ENCODE measurements at places on chromosomes 3 and 15.

DNA sequence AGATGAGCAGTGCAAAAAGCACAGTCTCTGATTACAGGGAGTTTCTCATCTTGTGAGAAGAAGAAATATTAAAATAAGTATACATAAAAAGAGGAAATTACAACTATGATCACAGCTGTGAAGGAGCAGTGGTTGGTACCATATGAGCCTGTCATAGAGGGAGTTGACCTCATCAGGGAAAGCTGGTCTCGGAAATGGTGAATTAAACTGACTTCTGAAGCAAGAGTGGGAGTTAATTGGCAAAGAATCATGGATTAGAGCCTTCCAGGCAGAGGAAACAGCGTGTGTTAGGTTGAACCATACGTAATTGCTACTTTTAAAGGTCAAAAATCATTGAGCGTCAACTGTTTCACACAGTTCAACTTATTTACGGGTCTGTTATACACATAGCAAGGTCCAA lies 539.1 kb downstream of the EDEM1 start:
- no peak for DNase-seq

- DNase-seq = no peak
These were observed 47.3 kb downstream of the PLSCR2 start for GRCh38 chr3:146421819-146422759.

DNA sequence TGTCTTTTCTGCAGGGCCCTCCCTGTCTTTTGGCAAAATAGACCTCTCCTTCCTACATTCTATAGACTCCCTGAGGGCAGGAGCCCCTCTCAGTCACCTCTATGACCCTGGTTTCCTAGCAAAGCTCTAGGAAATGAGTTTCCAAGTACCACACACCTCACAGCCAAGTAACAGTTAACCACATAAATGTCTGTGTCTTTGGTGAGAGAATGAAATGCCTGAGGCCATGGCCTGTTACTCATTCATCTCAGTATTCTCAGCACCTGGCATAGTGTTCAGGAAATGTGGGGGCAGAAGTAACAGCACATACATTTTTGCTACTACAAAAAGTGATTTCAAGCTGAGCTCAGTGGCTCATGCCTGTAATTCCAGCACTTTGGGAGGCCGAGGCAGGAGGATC lies 21.0 kb downstream of the RFT1 start:
- DNase-seq = no peak

DNA sequence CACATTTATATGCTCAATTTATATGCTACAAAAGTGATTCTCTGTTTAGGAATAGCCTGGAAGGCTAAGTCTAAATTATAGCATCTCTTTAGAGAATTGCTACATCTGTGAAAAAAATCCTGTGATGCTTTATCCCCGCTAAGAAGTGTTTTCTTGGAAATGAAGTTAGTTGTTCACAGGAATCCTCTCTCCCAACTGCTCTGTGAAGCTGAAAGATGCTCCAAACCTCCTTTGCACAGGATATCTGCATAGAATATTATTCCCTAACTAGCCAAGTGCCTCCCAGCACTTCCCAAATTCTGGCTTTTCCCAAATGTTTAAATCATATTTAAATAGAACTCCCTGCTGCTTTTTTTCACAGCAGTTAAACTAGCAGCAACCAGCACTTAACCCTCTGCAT lies 132.2 kb downstream of the SRGAP3 start:
- DNase-seq = no peak

DNA sequence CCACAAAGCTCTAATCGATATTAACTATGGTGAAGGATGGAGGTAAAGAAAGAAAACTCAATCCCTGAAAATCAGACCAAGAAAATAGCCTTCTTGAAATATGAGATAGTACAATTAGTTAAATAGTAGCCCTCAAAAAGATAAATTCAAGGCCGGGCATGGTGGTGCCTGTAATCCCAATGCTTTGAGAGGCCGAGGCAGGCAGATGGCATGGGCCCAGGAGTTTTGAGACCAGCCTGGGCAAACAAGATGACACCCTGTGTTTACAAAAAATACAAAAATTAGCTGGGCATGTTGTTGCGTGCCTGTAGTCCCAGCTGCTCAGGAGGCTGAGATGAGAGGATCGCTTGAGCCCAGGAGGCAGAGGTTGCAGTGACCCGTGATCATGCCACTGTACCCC lies 31.6 kb upstream of the CEP152 start:
- DNase-seq = no peak

GRCh38 chr3:52140769-52141168 lies 13.5 kb downstream of the POC1A start:
- no peak for DNase-seq

DNA sequence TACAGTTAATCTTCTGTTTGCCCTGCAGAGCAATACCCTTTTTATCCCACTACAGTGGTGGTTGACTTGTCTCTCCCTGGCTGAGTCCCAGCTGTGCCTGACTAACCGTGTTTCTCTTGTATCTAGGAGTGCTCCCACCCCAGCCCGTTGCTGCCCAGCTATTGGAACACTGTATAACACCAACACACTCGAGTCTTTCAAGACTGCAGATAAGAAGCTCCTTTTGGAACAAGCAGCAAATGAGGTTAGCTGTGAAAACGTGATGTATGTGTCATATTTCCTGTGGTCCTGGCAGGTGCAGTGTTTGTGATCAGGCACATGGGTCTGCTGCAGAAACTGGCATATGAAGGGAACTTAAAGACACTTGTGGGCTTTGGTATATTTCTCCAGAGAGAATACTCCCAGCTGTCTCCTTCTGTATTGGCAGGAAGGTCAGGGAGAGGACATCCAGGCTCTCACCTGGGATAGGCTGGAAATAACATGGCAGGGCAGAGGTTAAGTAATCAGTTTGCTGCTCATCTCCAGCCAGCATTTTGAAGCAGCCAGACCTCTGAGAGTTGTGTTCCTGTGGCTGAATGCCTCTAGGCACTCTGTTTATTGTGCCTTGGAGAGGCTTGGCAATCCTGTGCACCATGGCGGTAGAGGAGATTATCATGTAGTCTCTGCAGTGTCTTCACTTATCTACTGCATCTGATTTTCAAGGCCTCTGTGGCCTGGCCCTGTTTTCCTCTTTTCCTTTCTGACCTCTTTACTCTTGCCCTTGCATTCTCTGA lies 34.8 kb downstream of the ATG7 start:
- no peak for DNase-seq

DNA sequence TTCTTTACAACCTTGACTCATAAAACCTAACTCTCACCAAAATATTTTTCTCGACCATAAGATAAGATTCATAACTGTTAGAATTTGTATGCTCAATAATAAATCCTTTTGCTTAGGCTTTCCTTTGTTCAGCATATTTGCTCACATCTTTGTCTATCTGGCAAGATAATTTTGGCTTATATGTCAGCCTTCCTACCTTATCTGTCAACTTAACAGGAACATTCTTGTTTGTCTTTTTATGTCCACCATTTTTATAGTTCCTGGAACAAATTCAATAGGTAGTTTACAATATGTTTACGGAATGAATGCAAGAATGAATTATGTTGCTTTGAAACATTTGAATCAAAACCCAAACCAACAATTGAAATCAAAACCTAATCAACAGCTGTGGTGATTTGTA lies 41.0 kb upstream of the P2RY1 start:
- DNase-seq = no peak

- no peak for DNase-seq
These were observed 35.9 kb downstream of the SAXO2 start for GRCh38 chr15:82298520-82298919.

GRCh38 chr3:13053420-13053819 lies 19.8 kb downstream of the IQSEC1 start:
- DNase-seq = no peak

GRCh38 chr15:52002351-52002750 lies 16.7 kb upstream of the MAPK6 start:
- DNase-seq = no peak

DNA sequence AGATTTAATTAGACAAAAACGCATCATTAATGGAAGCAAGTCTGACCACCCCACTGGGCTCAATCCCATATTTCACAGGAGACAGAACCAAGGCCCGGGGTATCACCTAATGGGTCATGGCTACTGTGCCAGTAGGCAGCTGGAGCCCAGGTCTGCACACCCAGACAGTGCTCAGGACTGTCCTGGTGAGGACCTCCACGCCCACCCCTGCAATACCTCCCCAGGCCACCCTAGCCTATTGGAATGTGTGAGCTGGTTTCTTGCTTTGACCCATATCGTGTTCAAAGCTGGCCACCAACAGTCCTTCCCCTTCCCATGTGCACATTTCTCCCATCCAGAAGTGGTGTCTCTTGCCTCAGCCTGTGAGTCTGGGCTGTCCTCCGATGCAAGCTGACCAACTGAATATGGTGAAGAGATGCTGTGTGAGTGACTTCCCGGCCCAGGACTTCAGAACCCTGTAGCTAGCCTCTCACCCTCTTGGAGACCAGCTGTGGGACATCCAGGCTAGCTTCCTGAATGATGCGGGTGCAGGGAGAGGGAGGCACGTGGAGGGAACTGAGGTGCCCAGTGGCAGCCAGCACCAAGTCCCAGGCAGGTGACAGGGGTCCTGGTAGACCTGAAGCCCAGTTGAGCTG lies 19.1 kb downstream of the SLC6A20 start:
- no peak for DNase-seq

DNA sequence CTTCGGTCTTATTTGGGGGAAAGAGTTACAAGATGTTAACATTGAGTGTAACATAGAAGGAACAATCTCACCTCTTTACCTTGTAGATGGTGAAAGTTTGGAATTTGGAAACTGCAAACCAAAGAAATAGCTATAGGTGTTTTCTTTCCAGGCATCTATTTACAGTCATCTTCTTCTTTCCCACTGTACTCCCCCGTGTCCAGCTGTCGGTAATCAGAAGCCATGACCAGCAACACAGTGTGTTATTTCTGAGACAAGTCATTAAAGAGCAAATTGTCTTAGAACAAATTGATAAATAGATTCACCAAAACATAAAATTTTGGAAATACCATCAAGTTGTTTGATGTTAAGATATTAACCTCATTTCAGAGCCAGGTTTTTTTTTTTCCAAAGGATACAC lies 590.5 kb upstream of the NAALADL2 start:
- DNase-seq = no peak

- DNase-seq = no peak
These were observed 90.7 kb upstream of the RGMA start for GRCh38 chr15:93179700-93180102.

- DNase-seq = peak; percentile 30
These were observed 373.1 kb downstream of the FOXP1 start for GRCh38 chr3:71210257-71211007.

GRCh38 chr15:96328181-96328876 lies 2.2 kb upstream of the NR2F2 start:
- no peak for DNase-seq

GRCh38 chr15:66066005-66066404 lies 187.5 kb downstream of the MEGF11 start:
- no peak for DNase-seq

GRCh38 chr3:4613366-4613765 lies 120.2 kb downstream of the ITPR1 start:
- no peak for DNase-seq

DNA sequence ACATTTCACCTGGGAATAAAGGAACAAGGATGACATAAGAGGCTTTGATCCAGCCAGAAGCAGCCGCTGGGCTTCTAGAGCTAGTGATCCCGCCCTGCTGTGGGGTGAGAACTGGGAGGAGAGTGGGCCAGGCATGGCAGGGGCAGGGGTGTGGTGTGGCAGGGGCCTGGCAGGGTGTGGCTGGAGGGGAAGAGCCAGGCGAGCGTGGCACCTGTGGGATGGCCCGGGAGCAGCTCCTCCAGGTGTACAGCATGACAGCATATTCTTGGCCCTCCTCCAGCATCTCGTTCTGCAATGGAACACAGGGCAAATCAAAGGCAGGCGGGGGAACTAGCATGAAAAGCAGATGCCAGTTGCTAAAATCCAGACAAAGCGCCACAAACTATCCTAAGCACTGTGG lies 35.5 kb downstream of the CYFIP1 start:
- DNase-seq = no peak

Measured in globus pallidus (tissue), 1 donor.